ENCODE measurements at places on chromosomes 7 and 10.

DNA sequence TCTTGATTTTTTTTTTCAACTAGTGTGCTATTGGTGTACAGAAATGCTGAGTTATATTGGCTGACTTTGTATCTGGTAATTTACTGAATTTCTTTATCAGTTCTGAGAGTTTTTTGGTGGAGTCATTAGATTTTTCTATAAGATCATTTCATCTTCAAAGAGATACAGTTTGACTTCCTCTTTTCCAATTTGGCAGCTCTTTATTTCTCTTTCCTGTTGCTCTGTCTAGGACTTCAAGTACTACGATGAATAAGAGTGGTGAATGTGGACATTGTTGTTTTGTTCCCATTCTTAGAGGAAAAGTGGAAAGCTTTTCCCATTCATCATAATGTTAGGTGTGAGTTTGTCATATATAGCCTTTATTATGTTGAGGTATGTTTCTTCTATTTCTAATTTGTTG is 50.2 kb downstream of the LOXL4 start:
- no peak for DNase-seq

GRCh38 chr7:150727381-150727780 is 9.8 kb upstream of the GIMAP5 start:
- no peak for DNase-seq

GRCh38 chr10:129912986-129913695 is 50.9 kb downstream of the EBF3 start:
- DNase-seq, result no peak

DNA sequence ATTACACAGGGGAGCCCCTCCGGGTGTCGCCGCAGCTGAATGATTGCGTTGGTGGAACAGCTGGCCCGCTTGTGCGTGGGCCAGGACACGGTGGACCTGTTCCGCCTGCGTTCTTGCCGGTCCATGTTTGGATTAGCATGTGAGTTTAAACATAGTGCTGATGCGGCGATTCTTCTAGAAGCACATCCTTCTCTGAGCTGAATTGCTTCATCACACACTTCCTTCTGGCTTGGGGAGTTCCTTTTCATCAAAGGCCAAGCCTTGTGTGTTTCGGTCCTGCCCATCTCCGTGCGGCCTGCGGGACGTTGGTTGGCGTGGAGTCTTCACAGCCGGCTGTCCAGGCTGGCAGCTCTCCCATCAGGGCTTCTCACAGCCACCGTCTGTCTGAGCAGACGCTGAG is 45.5 kb upstream of the SLC29A4 start:
- DNase-seq, result no peak

DNA sequence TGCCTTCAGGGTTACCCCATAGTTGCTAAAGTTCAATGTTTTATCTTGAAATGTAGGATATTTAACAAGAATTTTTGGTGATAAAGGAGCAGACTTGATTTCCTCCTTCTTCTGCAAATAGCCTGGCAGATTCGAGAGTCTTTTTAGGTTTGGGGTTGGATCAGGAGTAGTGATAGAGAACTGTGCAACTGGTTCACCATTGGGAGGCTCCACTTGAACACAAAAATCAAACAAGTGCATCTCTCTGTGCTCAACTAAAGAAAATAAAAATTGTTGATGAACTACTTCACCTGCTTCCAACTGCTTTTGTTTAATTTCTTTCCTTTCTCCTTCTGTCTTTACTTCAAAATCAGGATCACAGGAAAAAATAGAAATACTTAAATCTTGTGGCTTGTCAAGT is 58.5 kb downstream of the MACC1 start:
- no peak for DNase-seq

DNA sequence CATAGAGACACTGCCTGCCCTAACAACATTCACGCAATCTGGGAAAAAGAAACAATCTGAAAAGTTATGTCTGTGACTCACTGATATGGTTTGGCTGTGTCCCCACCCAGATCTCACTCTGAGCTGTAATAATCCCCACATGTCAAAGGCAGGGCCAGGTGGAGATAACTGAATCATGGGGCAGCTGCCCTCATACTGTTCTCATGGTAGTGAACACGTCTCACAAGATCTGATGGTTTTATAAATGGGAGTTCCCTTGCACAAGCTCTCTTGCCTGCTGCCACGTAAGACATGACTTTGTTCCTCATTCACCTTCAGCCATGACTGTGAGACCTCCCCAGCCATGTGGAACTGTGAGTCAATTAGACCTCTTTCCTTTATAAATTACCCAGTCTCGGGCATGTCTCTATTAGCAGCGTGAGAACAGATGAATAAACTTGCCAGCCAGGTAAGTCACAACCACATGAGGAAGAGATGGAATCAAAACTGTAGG is 341.5 kb upstream of the AOAH start:
- DNase-seq, result no peak

GRCh38 chr10:97643441-97643985 is 3.0 kb downstream of the PI4K2A start:
- no peak for DNase-seq

GRCh38 chr10:84292502-84292901 is 35.9 kb upstream of the CCSER2 start:
- no peak for DNase-seq

- DNase-seq, result no peak
Observed at GRCh38 chr10:34430685-34431084, 384.4 kb downstream of the PARD3 start.

GRCh38 chr7:148791546-148791945 is 92.5 kb downstream of the EZH2 start:
- DNase-seq, result no peak

- DNase-seq, result no peak
Observed at GRCh38 chr10:24215196-24215595, 6.3 kb downstream of the KIAA1217 start.

- DNase-seq, result no peak
Observed at GRCh38 chr7:2172311-2173188, 60.2 kb downstream of the MAD1L1 start.

GRCh38 chr10:97072851-97073665 is 112.7 kb downstream of the SLIT1 start:
- DNase-seq, result peak; percentile 65

- no peak for DNase-seq
Observed at GRCh38 chr10:74081941-74082718, 68.5 kb downstream of the AP3M1 start.

DNA sequence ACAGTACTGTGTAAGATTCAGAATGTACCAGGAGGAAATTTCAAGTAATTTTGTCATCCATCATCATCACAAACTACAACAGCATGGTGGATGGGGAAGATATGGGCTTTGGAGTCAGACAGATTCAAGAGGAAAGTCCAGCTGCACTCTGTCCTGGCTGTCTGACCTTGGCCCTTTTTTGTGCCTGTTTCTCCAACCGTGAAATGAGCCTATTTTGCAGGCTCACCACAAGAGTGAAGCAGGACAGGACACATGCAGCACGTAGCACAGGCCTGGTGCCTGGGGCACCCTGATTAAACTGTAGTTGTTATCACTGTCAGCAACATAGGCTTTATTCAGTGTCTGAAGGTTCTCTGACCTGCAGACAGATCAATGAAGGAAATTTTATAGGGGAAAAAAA is 37.6 kb downstream of the RHOBTB1 start:
- DNase-seq, result no peak

DNA sequence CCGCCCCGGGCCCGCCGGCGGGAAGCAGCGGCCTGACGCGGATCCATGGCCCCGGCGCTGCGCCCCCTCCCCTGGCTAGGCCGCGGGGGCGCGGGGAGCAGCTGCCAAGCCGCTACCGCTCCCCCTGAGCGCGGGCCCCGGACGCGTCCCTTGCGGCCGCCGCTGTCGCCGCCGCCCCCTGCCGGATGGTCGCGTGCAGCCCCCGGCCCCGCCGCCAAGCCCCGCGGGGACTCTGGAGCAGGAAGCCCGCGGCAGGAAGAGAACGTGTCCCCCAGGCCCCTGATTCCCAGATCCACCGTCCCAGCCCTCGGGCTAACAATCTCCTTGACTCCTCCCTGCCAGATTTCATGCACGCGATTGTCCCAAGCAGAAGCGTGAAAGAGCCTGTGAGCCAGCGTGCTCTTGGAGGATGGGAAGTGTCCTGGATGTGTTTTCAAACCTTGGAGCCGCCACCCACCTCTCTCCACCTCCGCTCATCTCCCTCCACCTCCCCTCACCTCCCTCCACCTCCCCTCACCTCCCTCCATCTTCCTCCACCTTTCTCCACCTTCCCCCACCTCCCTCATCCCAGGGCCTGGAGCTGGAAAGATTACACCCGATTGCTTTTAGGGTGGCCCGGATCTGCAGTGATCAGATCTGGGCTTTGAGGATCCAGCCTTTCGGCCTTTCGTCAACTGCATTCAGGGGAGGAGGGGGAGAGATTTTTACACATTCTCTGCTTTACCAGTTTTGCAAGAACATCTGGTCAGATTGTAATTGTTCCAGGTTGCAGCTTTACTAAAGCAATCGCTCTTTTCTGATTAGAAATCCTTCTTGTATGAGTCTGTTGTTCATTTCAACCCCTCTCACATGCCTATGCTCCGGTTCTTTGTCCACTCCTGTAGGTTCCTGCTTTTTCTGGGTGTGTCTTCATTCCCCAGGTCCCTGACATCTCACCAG is 570 bp upstream of the PRTFDC1 start:
- DNase-seq, result peak; percentile 46

Data from CD4-positive, alpha-beta T cell treated with Interleukin-6 at 100 ng/mL for 8 hours (primary cell).